ENCODE measurements at places on chromosomes 2 and 18. TPM values are rescaled to one million over a fixed set of nuclear protein-coding genes. Genes with fewer than 3 reads are reported as not detected.

MFF gene
- 108 TPM for total RNA-seq

GPR17 gene
- not detected for total RNA-seq

- H3K27ac ChIP-seq, result no peak overlapping the region
- H3K27me3 ChIP-seq, result no peaks in the 10 kb centered on the region
- H3K4me3 ChIP-seq, result no peak overlapping the region
- no peak for DNase-seq
- H3K4me1 ChIP-seq, result no peaks in the 10 kb centered on the region
Observed at GRCh38 chr2:118893100-118893499, 45.7 kb upstream of the EN1 start.

DNA sequence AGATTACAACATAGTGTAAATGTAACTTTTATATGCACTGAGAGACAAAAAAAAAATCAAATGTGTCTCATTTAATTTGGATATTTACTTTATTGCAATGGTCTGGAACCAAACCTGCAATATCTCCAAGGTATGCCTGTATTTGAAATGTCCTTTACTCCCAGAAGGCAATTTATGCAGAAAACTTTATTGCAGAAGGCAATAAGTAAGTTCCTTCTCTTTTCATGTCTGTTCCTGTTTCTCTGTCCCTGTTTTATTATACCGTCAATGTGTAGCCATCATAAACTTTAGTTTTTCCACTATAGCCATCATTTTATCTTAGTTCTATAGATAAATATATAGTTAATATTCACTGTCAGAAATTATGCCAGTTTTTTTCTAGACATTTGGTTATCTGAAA lies 513.1 kb upstream of the FAM98A start:
- no peaks in the 10 kb centered on the region for H3K4me1 ChIP-seq
- no peak for DNase-seq
- H3K27me3 ChIP-seq, result no peaks in the 10 kb centered on the region
- no peak overlapping the region for H3K4me3 ChIP-seq
- no peak overlapping the region for H3K27ac ChIP-seq
- no peaks in the 10 kb centered on the region for H3K36me3 ChIP-seq

DNA sequence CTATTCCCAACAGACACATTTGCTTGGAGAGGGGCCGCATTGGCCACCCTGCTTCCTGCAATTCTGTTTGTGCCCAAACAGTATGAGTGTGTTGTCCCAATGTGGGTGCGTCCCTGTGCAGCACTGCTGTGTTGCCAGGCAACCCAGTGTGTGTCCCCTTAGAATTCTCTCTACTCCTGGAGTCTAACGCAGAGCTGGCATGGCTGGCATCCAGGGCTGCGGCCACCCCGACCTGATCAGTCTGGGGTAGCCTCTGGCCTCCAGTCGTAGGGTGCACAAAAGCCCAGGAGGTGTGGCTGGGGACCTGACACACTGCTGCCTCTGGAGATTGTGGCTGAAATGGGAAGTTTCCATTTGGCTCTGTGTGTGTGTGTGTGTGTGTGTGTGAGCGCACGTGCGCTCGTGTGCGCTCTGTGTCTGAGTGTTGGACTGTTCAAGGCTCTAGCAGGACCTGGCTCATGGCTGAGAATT lies 48.0 kb downstream of the TEX44 start:
- no peaks in the 10 kb centered on the region for H3K27me3 ChIP-seq
- no peak overlapping the region for H3K27ac ChIP-seq
- peaks cover 3% of the 10 kb centered on the region for H3K4me1 ChIP-seq
- H3K36me3 ChIP-seq, result no peaks in the 10 kb centered on the region
- no peak for DNase-seq

- H3K36me3 ChIP-seq, result no peaks in the 10 kb centered on the region
- DNase-seq, result no peak
- H3K27ac ChIP-seq, result no peak overlapping the region
- H3K27me3 ChIP-seq, result no peaks in the 10 kb centered on the region
Observed at GRCh38 chr18:12092398-12093229, 1.0 kb upstream of the ANKRD62 start.

Measured in SJCRH30 (cell line).